ENCODE measurements at places on chromosomes 2 and 18.

DNA sequence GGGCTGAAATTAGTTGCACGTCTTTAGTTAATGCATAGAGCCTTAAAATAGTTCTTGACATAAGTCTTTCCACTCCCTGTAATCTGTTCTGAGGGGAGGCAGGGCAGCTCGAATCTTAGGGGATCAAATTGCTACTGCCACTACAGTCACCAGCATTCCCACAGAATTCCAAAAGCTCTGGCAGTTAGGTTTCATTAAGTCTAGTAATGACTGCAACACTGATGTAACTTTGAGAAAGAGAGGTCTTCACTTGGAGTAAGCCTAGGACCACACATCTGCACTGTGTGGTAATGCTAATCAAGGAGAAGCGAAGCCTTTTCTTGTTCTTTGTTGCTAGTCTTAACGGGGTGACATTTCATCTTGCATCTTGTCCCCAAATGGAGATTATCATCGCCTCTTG lies 19.3 kb upstream of the NCK2 start:
- no peak for DNase-seq

GRCh38 chr2:44946372-44947027 lies 5.0 kb downstream of the SIX3 start:
- no peak for DNase-seq

GRCh38 chr2:46550686-46551404 lies 71.5 kb downstream of the TMEM247 start:
- DNase-seq, result no peak

DNA sequence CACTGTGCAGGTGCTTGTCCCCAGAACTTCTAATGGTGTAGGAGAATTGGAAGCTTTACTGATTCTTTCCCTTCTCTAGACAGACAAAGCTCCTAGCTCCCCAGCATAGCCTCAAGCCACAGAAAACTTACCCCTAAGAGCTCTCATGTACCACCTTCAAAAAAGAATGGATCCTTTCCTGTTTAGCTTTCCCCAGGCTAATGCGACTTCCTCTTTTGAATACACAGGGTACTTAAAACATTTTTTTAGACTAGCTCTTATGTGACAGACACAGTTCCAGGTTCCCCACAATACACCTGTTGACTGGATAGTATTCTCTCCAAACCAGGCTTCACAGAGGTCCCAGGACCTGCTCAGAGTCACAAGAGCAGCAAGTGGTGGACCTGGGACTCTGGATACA lies 8.3 kb downstream of the CTAGE1 start:
- DNase-seq, result no peak

- no peak for DNase-seq
Measured at GRCh38 chr2:191929288-191929687, 82.4 kb upstream of the CAVIN2 start.

DNA sequence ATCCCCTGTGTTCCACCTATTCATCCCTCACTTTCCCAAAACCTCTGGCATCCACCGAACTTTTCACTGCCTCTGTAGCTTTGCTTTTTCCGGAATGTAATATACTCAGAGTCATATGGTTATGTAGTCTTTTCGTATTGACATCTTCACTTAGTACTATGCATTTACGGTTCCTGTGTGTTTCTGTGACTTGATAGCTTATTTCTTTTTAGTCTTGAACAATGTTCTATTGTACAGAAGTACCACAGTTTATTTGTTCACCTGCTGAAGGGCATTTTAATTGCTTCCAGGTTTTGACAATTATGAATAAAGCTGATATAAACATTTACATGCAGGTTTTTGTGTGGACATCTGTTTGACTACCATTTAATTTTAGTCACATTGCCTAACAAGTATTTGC lies 154.7 kb upstream of the DOK6 start:
- DNase-seq, result no peak

GRCh38 chr2:10523406-10524189 lies 75.5 kb upstream of the ODC1 start:
- DNase-seq, result no peak

Data from stimulated activated CD4-positive, alpha-beta T cell treated with anti-CD3 and anti-CD28 coated beads, Interleukin-15, amount 100 ng/mL, for 1 hour (primary cell).